ENCODE measurements at places on chromosomes 1 and 21. TPM values are rescaled to one million over a fixed set of nuclear protein-coding genes. Genes with fewer than 3 reads are reported as not detected.

Gene CLDN14
- not detected for total RNA-seq

Gene CRYBG2
- total RNA-seq: 0.23 TPM

Gene GALE
- total RNA-seq: 10.7 TPM

Gene PROK1
- total RNA-seq: 245 TPM

GRCh38 chr1:154182344-154183045 lies 9.4 kb downstream of the TPM3 start:
- DNase-seq: peak; percentile 52

DNA sequence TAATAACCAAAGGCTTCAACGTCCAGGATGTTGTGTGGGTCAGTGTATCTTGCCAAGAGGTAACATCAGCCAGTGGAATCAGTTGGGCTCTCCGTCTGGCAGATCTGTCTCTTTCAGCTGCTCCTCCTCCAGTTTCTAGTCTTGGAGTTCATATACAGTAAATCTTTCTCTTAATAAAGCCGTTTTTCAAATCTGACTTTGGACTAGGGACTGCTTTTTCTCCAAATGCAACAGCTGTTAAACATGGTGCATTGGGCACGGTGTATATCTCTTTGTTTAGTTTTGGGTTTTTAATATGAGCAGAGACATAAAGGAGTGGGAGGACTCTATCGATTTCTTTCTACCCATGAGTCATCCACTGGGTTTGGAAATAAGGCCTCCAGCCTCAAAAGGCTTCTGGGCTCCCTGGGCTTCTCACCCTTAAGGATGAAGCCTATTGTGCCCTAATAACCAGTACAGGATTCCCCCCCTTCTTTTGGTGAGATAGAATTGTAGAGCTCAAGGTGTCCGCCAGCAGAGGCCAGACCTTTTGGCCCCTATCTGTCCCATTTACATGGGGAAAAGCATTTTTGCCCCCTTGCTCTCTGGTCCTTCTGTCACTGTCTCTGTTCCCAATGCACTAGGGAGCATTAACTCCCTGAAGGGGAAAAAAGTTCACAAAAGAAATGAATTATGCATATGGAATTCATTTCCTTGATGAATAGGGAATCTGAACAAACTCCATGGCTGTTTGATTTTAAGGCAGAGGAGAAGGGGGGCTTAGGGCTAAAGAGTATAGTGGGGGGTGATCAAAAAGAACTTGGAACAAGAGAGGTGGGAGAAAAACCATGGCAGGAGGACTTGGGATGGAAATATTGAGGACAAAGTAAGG lies 86.0 kb downstream of the PBX1 start:
- DNase-seq: no peak

- peak; percentile 7 for DNase-seq
Observed at GRCh38 chr1:53079251-53079650, 17.2 kb downstream of the PODN start.

GRCh38 chr1:153397051-153397923 lies 6.4 kb upstream of the S100A8 start:
- DNase-seq: no peak

DNA sequence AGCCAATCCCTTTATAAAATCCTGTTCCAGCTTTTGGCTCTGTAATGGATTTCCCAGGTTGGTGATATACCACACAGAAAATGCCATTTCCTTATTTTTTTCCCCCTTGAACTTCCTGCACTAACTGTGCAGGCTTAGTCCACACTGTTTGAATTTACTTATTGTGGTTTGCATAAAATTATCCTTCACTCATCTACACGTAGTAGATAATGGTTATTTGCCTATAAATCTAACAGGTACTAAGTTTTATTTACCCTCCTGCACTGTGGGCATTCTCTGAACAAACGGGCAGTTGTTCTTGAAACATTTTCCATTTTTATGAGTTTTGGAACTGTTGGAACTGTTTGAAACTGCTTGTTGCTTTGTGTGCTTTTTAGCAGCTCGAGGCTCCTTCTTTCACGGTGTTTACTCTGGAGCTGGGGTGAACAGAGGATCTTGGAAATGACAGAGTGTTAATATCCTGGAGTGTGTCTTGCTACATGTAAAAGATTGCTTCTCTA lies 23.0 kb upstream of the KIFAP3 start:
- DNase-seq: no peak

DNA sequence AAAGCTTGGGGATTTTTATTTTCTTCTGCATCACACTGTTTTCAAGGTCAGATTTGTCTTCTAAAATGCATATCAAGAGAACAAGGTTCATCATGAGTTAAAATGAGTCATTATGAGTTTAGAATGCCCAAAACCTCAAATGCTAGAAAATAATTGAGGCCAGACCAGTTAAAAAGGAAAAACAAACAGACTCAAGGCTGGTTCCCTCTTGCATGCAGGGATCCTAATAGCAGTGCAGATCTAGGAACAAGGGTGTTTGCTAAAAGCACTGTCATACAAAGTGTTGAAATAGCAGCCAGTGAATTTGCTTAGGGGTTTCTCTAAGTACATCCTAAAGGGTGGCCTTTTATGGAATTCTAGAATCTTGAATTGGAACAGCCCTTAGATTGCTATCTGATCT lies 15.3 kb downstream of the BEND5 start:
- no peak for DNase-seq

GRCh38 chr1:33388805-33389771 lies 41.8 kb downstream of the PHC2 start:
- no peak for DNase-seq

DNA sequence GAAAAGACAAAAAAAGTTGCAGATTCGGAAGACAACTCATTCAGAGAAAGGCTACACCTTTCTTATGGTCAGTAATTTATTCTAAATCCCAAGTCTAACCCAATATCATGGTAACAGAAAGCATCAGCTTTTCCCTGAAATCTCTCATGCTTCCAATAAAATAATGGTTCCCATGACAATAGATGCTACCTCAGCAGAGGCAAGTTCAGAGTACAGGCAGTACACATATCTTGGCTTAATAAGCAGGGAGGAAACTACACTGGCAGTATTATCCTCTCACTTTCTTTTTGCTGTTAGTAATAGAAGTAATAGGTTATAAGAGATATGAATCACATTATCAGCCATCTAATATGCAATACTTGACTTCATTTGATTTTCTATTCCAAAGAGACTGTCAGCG lies 137.1 kb downstream of the DPYD start:
- DNase-seq: no peak

DNA sequence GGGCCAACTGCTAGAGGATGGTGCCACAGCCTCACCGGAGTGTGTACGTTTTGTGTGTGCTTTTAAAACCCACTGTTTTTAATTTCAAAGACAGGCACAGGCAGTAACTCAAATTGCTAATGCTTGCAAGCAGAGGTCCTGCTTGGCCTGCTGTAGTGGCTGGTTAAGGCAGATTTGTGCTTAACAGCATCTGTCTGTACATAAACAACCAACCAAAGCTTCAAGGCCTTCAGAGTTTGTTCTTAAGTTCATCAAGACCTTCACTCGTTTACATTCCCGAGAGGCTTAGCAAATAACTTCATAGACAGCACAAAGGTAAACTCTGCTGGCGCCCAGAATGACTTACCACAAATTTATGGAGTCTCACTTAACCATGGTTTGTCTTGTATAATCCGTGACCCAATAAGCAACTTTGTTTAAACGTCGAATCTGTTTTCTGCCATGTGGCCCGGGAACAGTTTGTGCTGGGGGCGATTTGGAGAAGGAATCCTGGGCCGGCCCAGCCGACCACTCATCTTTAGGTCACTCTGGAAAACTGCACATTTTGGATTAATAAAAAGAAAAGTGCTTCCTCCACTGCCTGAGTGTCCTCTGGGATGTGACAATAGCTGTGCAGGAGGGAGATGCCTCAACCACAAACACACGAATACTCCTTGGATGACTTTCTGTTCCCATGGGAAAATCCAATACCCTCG lies 58.1 kb downstream of the CAPZB start:
- no peak for DNase-seq

GRCh38 chr1:187504779-187505178 lies 676.0 kb downstream of the PLA2G4A start:
- no peak for DNase-seq

Data from ovary (tissue), 10 donors.